GM12878 (cell line): ENCODE measurements at places on chromosomes 4 and X.

GRCh38 chrX:40090050-40090804, 7.5 kb downstream of the BCOR start:
- DNase-seq, result no peak

- DNase-seq, result no peak
Observed at GRCh38 chrX:153800746-153801145, 6.3 kb downstream of the SSR4 start.

DNA sequence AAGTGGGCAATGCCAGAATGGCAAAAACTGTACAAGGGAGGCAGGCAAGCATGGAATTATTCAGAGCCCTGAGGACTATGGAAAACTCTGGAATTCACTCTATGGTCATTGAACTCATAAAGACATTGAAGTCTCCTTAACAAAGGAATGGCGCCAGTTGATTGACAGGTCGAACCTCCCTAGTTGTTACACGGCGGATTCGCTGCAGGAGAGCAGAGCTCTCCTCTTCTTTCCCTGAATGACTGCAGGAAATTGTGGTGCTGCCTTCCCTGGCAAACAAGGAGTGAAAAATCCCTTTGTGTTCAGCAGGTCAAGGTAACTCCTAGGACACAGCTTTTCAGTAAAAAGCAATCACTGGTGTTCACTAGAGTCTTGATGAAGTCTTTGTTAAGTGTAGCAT, 732.8 kb upstream of the FRG1 start:
- no peak for DNase-seq

- DNase-seq, result peak; percentile 26
Observed at GRCh38 chrX:109889289-109890006, 113.5 kb upstream of the TMEM164 start.
